ENCODE measurements at places on chromosomes 12 and 14.

- no peak for DNase-seq
Measured at GRCh38 chr12:96500693-96501092, 11.3 kb downstream of the CFAP54 start.

- DNase-seq = no peak
Measured at GRCh38 chr14:89332031-89332430, 85.0 kb downstream of the FOXN3 start.

DNA sequence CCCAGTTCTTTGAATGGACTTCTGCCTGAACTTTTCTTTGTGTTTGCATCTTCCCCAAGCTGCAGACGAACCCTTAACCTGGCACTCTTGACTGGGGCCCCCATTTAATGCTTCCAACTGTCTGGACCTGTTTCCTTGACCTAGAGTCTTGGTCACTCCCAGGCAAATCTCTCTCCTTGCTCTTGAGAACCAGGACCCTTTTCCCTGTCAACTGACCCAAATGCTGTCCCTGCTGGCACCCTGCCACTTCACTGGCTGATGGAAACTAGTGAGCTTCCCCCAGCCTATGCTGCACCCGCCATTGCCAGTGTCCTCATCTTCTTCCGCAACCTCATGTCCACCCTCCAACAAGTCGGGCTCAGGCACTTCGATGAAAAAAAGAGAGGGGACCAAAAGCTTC is 79.5 kb downstream of the PRIMA1 start:
- DNase-seq = no peak

DNA sequence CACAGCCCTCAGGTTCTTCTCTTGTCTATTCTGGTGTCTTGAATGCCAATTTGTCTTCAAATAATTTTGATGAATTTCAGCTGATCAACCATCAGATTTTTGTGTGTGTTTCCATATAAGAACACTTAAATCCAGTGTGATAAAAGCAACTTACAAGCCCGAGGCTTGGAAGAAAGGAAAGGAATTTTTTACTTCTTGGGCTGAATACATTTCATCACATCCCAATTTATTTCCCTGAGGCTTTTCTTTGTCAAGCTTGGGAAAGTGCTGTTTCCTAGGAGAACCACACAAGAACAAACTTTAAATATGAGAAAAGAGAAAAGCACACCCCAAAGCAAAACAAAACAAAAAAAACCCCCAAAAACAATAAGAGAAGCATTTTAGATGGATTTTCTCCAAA is 26.6 kb downstream of the GPRC5D start:
- DNase-seq = no peak
